ENCODE measurements at places on chromosomes 12 and 14. TPM values are rescaled to one million over a fixed set of nuclear protein-coding genes. Genes with fewer than 3 reads are reported as not detected.

DNA sequence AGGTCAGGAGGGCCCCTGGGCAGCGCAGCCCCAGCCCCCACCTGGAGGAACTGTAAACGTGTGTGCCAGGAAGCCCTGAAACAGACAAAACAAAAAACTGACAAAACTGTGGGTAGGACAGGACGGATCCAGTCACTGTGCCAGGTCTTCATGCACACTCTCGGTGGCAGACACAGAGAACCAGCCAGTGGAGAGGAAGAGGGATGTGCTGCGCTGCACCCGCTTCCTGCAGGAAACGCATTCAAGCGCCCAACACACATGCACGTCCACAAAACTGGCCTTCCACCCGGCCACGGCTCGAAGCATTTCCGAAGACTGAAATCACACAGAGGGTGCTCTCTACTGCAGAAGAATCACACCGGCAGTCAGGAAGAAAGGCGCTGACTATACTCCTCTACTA is 16.9 kb downstream of the BRF1 start:
- DNase-seq = no peak
- no peak overlapping the region for H3K27ac ChIP-seq
- H3K4me1 ChIP-seq = no peaks in the 10 kb centered on the region
- no peak overlapping the region for H3K4me3 ChIP-seq
- no peaks in the 10 kb centered on the region for H3K27me3 ChIP-seq

The TAS2R19 gene
- polyA plus RNA-seq = not detected

- no peaks in the 10 kb centered on the region for H3K27me3 ChIP-seq
- no peak for DNase-seq
- H3K36me3 ChIP-seq = no peaks in the 10 kb centered on the region
- no peak overlapping the region for H3K4me3 ChIP-seq
- no peaks in the 10 kb centered on the region for H3K4me1 ChIP-seq
These were observed 12.1 kb downstream of the MDM1 start for GRCh38 chr12:68319988-68320623.

DNA sequence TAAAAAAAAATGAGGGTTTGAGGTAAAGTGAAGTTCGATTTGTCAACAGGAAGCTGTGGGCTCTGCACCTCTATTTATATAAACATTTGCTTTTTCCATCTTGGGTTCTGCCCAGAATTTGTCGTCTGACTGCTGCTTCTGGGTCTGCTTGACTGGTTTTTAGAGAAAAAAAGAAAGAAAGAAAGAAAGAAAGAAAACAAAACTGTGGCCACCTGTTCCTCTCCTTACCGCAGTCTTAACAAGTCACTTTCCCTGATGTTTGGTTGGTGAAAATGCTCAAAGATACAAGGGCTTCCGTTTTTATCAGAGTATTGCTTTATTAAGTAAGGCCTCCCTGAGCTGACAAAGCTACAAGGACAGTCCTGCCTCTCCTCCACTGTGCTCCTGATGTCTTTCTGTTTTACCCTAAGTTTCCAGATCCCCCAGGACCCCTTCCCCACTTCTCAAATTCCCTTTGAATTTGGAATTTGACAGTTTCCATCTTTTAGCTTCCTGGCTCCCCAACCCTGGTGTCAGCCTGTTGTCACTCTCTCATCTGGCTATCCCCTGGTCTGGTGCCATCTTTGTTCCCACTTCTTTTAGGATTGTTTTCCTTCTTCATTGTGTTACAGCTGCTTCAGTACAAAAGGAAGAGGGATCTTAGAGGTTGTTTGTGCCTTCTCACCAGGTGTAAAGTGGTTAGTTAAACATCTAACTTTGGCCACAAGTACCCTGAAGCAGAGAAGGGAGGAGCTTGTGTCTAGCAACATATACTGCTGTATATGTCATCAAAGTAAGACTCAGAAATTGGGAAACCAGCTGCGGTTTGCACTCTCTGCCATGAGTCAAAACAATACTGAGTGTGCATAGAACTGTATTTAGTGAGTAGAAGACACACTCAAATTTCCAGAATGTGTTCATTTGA is 18.0 kb downstream of the MFAP5 start:
- no peak overlapping the region for H3K27ac ChIP-seq
- no peaks in the 10 kb centered on the region for H3K4me1 ChIP-seq
- no peaks in the 10 kb centered on the region for H3K36me3 ChIP-seq
- H3K4me3 ChIP-seq = no peak overlapping the region
- DNase-seq = no peak

The TPPP2 gene
- polyA plus RNA-seq = not detected

- H3K4me1 ChIP-seq = no peaks in the 10 kb centered on the region
- DNase-seq = peak; percentile 81
- H3K27me3 ChIP-seq = no peaks in the 10 kb centered on the region
- H3K4me3 ChIP-seq = no peak overlapping the region
- no peaks in the 10 kb centered on the region for H3K36me3 ChIP-seq
These were observed 36.2 kb upstream of the FZD10 start for GRCh38 chr12:130126023-130126432.

The RPL10L gene
- polyA plus RNA-seq = not detected

The NEK9 gene
- 47.7 TPM for polyA plus RNA-seq

DNA sequence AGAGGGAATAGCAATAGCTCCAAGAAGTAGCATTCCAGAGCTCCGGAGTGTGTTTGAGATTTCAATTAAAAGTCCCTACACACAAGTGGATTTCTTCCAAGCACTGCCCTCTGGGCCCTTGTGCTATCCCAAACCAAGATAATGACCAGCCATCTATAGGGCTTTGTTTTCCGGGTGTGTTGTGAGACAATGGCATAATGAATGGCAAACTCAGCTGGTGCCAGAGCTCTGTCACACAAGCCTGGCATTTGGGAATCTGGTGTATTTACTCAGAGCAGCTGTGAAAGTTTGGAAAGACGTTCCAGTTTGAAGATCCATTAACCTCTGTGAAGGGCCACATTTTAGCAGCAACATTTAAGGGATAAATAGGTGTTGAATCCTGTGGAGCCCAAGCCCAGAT is 61.2 kb upstream of the TMTC2 start:
- H3K4me1 ChIP-seq = no peaks in the 10 kb centered on the region
- H3K4me3 ChIP-seq = no peak overlapping the region

DNA sequence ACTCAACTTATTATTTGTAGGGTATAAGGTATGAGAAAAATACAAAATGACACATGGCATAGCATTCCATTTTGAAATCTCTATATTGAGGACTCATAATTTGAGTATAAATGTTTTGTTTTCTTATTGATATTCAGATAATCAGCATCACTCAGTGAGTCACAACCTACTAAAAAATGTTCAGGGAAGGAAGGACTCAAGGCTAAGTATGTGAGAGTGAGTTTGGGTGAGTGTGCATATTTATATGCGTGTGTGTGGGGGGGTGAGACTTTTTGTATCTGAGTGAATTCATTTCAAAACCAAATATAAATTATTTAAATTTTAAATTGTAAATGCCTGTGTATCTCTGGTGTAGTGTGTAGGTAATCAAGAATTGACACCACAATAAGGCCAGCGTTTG is 87.8 kb upstream of the PRKD1 start:
- H3K27ac ChIP-seq = no peak overlapping the region
- H3K27me3 ChIP-seq = no peaks in the 10 kb centered on the region
- no peaks in the 10 kb centered on the region for H3K36me3 ChIP-seq
